ENCODE measurements at places on chromosomes 7 and 10.

DNA sequence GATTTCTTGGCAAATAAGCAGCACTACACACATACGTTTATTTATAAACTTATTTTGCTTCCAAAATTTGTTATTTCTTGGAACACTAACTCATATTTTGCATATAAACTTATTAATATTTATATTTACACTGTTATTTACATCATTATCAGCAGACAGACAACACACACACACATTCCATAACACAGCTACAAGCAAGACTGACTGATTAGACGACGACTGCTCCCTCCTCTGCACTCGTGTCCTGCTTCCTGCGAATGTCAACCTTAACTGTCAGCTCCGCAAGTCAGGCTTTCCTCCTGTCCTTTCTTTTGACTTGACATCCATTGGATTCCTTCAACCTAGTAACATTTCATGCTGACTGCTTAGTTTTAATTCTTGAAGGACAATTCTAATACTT lies 96.6 kb downstream of the ATE1 start:
- DNase-seq = no peak

DNA sequence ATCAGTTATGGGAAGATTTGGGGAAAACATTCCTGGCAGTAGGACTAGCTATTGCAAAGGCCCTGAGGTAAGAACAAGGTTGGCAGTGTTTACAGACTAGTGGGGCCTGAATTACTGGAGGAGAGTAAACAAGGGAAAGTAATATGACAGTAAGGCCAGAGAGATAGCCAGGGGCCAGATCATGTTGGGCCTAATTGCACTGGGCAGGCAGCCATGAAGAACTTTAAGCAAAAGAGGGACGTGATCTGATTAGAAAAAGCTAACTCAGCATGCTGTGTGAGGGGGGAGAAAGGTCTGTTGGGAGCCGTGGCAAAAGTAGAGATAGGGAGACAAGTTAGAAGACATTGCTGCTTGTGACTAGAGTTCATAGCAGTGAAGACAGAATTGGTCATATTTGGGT lies 9.2 kb downstream of the NUP42 start:
- DNase-seq = no peak

DNA sequence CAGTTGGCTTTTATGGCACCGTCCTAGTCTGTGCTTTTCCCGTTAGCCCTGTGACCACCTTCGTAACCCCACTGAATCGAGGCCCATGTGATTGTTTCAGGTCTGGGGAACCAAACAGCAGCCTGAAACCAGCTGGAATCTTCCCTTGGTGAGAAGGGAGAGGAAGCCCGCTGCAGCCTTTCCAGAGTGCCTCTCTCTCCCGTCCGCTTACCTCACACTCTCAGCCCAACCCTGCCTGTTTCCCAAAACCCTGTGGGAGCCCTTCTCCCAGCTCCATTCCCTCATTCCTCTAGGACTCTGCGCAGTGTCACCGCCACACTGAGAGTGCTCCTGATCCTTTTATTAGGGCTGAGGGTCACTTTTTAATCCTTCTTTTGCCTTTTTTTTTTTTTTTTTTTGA lies 139.6 kb downstream of the WDR37 start:
- no peak for DNase-seq

DNA sequence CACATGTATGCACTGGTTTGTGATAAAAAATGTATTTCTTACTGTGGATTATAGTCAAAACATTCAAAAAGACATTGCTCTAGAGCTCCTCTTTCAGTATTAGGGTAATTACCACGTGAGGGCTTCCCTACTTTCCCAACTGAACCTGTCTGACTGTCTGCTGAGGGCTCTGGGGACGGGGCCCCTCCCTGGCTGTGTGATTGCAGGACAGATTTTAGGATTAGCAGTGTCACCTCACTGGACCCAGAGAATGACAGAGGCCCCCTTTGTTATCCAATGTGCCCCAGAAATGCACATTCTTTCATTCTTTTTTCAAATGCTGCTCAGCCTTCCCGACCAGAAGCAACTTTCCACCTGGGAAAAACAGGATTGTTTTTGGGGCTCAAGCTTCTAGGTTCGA lies 43.6 kb upstream of the MXI1 start:
- DNase-seq = no peak

GRCh38 chr7:144004703-144005102 lies 4.6 kb downstream of the OR6B1 start:
- DNase-seq = no peak

DNA sequence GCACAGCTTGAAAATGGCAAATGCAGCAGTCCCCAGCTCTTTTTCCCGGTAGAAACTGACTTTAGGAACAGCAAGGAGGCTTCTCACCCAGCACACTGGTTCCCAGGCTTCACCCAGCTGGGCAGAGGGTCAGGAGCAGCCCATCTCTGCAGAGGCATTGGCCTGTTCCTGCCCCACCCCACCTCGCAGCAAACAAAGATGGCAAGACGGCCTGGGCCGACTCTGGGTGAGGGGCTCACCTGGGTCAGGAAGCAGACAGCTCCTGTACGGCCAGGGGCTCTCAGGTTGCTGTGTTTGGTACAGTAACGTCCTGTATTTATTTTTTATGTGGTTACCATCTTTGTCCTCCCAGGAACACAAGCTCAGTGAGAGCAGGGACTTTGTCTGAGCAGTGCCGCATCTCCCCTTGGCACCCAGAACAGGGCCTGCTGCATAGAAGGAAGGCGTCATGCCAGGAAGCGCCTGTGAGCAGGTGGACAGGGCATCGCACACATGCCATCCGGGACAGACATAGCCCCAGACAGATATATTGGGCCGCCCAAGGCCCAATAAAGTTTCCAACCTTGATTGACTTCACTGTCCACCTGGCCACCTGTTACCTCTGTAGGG lies 585.0 kb upstream of the FOXK1 start:
- no peak for DNase-seq

DNA sequence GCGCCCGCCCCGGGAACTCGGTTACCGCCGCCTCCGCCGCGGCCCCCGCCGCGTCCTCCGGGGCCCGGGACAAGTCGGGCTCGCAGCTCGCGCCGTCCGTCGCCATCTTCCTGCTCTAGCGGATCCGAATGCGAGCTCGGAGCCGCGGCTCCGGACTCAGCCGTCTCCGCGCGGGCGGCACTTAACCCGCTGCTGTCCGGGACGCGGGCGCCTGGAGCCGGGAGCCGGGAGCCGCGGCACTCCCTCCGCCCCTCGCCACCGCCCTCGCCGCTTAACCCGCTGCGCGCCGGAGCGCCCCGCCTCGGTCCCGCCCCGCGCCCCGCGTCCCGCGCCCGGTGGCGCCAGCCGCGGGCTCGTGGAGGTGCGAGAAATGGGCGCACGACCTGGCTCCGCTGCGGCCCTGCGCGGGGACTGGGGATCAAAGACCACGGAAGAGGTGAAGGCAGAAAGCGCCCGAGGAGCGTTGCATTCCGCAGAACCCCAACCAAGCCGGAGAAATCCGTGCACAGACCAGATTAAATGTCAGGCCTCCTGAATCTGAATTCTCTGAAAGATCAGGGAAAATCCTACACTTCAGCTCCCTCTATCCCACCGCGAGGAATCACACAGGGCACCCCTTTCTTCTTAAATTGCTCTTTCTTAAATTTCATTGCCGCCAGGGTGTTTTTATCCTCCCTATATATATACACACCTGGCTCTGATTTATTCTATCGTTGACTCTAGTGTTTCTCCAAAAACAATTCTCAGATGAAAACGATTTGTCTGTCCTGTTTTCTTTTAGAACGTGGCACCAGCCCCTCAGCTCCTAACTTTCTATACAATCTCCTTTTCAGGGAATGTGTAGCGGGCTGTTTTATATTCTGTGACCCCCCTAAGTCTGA lies at the start of gene CTTNBP2:
Gene CTTNBP2 (minus strand): TSS at position 132 of the 881 bp plus-strand sequence. CDS start 26 bp downstream, at position 106.
- peak; percentile 64 for DNase-seq

- DNase-seq = no peak
Observed at GRCh38 chr7:118327174-118327573, 102.7 kb downstream of the ANKRD7 start.

DNA sequence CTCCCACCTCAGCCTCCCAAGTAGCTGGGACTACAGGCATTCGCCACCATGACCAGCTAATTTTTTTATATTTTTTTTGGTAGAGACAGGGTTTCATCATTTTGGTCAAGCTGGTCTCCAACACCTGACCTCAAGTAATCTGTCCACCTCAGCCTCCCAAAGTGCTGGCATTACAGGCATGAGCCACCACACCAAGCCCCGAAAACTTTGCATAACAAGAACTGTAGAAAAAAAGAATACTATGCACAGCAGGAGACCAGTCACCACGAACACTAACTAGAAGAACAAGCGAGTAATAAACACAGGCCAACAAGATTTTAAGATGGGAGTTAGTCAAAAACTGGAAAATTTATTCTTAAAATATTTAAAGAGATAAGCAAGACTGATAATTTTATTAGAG lies 447.0 kb downstream of the ETV1 start:
- DNase-seq = no peak

GRCh38 chr10:93293999-93294398 lies 188.1 kb downstream of the MYOF start:
- DNase-seq = no peak

DNA sequence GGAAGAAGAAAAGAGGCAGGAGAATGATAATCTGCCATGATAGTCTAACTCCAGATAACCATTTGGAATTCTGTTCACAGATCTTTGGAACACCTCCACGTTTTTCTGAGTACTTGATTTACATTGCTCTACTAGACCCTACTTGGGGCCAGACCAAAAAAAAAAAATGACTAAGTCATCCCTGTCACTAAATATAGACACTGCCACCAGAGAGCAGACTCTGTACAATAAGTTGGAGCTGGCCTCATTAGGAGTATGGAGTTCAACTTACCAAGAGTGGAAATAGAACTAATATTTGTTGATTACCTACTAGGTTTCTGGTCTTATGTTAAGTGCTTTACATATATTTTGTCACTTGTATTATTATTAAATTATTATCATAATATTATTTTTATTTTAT lies 80.9 kb upstream of the ZNF800 start:
- no peak for DNase-seq

GRCh38 chr7:46319841-46320240 lies 398.8 kb upstream of the IGFBP3 start:
- DNase-seq = peak; percentile 52

DNA sequence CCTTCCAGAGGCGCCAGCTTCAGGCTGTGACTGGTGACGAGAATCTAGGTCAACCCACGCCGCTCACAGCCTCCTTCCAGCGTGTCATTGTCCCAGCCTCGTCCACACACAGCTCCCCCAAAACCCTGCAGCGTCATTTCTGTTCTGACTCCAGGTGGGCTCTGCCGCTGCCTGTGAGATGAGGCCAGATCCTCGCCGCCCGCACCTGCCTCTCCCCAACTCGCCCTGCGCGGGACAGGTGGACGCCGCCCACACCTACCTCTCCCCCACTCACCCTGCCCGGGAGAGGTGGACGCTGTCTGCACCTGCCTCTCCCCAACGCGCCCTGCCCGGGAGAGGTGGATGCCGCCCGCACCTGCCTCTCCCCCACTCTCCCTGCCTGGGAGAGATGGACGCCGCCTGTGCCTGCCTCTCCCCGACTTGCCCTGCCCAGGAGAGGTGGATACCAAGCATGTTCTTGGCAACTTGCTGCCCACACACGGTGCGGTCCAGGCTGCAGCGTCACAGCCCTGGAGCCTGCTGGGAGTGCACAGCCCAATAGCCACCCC lies 32.0 kb upstream of the CFAP46 start:
- DNase-seq = no peak

GRCh38 chr7:95871075-95871848 lies 98.9 kb downstream of the DYNC1I1 start:
- peak; percentile 78 for DNase-seq

DNA sequence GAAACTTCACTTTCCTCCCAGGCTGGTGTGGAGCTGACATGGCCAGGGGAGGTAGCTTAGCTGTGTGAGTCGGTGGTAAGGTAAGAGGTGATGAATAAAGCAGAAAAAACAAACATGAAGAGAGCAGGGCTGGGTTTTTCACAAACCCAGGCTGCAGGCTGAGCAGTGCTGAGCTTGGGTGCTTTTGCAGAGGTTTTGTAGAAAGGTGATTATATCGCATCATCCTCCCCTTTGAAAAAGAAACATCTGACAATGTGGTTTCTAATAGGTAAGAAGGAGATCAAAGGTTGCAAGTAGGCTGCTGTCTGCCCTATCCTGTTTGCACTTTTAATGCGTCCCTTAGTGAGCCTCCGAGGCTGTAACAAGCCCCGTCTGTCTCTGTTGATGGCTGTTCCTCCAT lies 69.6 kb upstream of the GRM8 start:
- DNase-seq = no peak

GRCh38 chr10:8554574-8554973 lies 500.1 kb downstream of the GATA3 start:
- no peak for DNase-seq

DNA sequence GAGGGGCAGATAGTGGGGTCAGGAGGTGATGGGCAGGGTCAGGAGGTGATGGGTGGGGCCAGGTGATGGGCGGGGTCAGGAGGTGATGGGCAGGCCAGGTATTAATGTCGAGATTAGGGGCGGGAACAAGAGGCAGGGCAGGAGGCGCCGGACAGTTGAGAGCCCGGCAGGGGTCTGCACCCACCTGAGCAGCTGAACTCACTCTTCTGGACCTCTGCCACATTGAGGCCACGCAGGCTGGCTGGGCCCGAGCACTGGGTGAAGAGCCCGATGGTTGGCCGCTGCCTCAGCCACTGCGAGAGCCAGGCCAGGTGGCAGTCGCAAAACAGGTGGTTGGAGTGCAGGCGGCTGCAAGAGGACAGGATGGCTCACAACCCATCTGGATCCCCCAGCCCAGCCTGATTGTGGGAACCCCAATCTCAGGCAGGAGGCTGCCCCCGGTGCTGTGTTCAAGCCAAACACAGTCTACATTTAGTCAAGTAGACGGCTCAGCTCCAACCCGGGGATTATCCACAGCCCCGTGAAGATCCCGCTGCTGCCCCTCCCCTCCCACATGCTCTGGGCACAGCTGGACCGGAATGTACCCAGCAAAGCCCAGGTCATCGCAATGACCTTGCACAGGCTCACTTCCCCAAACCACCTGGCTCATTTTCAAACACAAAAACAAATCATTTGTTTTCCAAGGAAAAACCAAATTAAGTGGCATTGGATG lies 122.3 kb downstream of the SLIT1 start:
- DNase-seq = no peak

GRCh38 chr10:119206603-119207365 lies 587 bp upstream of the GRK5 start:
- peak; percentile 67 for DNase-seq

- DNase-seq = no peak
Observed at GRCh38 chr7:114956702-114957101, 34.8 kb downstream of the MDFIC start.

GRCh38 chr7:44400033-44400511 lies 74.7 kb upstream of the CAMK2B start:
- DNase-seq = no peak

DNA sequence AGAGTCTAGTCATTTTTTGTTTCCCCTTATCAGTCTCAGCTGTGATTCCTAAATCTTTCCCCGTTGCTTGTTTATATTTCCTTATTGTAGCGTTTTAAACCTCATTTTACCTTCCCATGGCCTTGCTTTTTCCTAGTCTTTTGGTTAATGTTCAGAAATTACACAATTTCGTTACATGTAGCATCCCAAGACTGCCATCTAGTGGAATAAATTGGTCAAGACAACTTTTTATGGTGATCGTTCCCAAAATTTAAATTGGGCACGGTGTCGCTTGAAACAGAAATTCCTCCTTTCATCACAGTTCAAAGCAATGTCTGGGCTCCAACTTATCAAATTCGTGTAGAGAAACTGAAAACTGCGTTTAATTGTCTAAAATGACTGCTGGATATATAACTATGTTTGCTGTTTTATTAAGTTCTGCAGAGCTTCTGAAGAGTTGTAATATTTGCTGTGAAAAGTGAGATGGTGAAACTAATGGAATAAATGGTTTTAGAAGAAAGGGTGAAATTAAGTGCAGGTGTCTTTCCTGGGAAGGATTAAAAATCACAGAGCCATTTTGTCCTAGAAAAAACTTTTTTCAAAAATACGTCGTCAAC lies 370.2 kb downstream of the PHF14 start:
- peak; percentile 60 for DNase-seq

All from choroid plexus epithelial cell (primary cell).